NCI-H446 treated with DMSO at 0.1 percent for 48 hours (cell line): ENCODE measurements at places on chromosomes 4 and X.

DNA sequence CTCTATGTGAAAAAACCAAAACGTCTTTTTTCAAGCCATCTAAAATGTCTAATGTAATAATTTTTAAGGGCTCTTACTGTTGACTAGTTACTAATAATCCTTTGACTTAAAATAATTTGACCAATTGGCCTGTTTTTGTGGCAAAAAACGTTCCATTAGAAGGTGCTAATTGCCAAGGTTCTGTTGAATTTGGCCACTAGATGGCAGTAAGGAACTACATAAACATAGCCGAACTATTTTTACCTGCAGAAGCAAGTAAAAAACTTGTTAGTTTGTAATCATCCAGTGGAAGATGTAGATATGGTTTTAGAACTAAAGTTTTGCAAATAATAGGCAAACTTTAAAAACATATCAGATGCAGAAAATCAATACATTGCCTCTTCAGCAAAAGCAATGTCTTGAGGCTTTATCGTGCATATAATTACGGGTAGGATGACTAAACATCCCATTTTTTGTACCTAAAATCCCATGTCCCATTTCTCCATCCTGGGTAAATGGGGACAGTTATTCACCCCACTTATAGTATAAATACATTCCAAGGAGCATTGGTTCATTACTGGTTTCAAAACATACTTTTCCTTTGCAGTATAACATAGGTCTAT, 57.6 kb downstream of the PROM1 start:
- no peak for DNase-seq

- DNase-seq = peak; percentile 16
These were observed 302.7 kb downstream of the GPM6A start for GRCh38 chr4:175509320-175509719.

DNA sequence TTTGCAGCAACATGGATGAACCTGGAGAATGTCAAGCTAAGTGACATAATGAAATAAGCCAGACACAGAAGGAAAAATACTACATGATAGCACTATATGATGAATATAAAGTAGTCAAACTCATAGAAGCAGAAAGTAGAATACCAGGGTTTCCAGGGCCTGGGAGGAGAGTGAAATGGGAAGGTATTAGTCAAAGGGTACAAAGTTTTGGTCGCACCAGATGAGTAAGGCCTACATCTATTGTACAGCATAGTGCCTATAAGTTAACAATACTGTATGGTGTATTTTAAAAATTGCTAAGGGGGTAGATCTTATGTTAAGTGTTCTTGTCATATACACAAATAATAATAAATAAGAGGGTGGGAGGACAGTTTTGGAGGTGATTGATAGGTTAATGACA, 41.5 kb downstream of the ENOX2 start:
- DNase-seq = no peak

- DNase-seq = no peak
These were observed 205.7 kb downstream of the AR start for GRCh38 chrX:67749536-67749935.

DNA sequence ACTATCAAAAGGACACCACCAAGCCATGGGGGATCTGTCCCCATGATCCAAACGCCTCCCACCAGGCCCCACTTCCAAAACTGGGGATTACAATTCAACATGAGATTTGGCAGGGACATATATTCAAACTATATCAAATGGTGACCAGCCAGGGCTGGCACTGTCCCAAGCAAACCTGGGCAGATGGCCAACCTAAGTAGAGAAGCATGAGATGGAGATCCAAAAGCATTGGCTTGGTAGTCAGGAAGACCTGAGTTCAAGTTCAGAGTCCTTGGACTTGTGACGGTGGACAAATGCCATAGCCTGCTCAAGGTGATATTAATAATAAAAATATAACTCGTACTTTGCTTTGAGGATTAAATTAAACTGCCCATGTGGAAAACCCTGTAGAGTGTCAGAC, 79.2 kb upstream of the HS3ST1 start:
- no peak for DNase-seq

DNA sequence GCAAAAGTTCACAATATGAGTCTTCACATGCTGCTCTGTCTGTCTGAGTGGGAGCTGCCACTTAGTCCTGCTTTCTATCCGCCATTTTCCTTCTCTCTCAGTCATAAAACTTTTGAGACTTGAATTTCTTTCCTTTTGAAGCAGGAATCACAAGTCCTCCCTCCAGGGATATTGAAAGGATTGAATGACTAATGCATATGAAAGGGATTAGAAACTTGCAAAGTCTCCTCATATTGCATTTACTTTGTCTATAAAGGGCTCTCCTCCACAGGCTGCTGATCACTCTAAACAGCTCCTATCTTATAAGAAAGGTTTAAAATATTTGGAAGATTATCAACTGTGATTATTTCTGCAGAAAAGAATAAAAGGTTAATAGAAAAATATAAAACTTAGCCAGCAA, 879.1 kb downstream of the ARAP2 start:
- DNase-seq = no peak

- no peak for DNase-seq
These were observed 89.7 kb downstream of the GEMIN8 start for GRCh38 chrX:13939741-13940597.

DNA sequence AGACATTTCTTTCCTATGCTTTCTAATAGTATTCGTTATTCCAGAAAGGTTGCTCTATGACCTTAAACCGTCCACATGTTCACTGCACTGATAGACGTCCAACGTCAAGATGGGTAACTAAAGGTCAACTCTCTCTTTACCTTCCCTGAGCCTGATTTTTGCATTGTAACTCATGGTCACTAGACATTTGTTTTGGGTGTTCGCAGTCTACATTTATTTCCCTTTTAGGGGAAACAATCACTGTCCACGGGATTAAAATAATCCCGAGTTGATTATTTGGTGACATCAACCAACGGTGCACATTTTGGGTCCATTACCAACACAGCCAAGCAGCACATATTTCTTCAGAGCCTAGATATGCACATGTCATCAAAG, 540 bp upstream of the HADH start:
- no peak for DNase-seq

DNA sequence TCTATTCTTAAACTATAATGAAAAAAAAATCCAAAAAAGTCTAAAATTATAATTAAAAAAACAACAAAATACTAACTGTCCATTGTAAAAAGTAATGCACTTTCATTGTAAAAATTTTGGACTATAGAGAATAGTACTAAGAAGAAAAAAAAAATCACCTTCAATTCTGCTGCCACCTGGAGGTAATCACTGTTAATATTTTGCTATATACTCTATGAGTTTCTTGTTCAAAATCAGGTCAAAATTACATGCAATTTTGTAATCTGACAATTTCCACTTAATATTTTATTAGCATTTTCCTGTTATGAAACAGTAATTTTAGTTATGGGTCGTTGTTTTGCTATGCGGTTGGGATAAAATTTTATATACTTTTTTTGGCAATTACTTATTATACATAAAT, 62.0 kb downstream of the HTT start:
- DNase-seq = no peak

DNA sequence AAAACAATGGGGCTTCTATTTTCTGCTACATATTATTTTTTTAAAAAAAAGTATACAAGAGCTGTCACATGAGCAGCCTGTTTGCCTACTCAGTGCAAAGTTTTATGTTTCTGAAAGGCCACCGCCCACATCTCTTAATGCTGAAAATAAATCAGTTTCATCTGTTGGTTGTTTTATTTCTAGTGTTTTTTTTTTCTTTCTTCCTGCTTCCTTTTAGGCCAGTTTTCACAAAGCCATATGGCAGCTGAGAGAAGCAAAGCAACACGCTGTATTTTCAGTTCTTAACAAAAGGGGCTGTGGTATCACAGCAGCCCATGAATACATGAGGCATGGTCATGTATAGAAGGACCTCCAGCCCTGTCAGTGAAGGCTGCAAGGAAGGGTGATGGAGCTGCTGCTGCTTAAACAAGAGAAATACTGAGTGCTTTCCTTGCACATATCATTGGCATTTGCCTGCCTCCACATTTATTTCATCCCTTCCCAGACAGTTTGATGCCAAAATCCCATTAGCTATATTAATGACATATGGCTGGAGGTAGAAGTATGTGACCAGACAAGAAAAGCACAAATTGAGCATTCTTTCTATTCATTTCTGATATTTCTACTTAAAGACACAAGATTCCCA, 172.5 kb downstream of the PCDH18 start:
- peak; percentile 57 for DNase-seq

DNA sequence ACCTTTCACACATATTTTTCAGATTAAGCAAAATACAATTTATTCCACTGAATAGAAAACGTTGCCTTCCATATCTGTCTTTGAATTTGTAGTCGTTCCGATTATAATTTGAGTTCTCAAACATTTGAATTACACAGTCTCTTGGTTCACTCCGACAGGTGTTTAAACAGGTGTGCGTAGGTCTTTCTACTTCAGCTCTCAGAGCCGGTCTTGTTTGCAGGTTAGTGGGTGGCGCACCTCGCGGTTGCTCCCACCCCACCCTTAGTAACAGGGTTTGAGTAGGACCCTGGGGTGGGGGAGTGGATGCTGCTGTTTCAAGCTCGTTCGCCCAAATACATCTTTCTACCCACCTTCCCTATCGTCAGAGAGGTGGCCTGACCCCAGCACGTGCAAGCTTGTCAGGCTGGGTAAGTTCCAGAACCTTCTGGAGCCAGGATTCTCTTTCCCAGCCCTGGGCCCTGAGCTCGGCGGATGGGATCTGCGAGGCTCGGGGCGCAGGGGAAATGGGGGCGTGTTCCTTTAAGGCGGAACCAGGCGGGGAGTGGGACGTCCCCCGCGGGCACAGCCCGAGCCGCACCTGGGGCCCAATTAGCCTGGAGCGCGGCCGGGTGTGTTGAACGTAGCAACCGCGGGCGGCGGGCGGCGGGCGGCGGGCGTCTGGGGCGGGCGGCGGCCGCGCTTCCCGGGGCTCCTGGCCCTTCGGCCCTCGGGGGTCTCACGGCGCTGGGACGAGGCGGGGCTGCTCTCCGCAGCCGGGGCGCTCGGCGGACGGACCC, at the start of gene FAM149A:
TSS of gene FAM149A (plus strand) at position 591 of the 776 bp plus-strand sequence.
- no peak for DNase-seq

GRCh38 chr4:126784966-126785580, 847.7 kb upstream of the INTU start:
- no peak for DNase-seq

DNA sequence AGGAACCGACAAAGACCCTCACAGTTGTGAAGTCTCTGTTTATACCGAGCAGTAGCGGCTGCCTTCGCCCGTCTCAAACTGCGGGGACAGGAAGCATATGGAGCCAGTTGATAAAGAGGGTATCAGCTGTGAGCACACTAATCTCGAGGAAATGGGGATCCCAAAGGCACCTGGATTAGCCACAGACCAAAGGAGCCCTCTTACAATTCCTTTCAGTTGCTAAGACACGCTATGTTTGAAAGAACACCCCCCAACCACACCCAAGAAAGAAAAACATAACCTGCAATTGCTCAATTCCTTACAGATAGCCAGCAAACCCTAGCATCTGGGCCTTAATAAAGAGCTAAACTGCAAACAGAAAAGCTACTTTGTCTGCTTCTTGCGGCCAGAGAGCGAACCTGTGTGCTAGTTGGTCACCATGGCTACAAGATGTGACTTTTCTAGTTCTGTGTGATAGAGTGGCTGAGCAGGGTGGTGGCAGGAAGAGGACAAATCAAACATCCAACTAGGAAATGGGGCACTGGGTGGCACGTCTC, 23.3 kb upstream of the CHRNA9 start:
- no peak for DNase-seq

DNA sequence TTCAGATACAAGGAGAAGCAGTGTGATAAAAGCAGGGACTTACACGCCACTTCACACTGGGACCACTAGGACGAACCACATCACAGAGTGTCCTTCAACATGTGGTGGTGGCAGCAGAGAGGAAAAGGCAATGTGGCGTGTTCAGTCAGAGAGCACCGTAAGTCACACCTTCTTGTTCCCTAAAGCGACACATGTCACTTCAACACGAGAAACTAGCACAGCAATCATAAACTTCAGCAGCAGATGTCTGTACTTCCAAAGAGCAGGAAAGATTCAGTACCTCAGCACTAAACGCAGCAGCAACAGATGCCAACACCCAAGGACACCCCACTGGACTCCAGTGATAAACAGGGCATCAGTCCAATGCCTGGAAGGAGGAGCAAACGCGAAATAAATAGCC, 96.7 kb downstream of the AREG start:
- DNase-seq = no peak

DNA sequence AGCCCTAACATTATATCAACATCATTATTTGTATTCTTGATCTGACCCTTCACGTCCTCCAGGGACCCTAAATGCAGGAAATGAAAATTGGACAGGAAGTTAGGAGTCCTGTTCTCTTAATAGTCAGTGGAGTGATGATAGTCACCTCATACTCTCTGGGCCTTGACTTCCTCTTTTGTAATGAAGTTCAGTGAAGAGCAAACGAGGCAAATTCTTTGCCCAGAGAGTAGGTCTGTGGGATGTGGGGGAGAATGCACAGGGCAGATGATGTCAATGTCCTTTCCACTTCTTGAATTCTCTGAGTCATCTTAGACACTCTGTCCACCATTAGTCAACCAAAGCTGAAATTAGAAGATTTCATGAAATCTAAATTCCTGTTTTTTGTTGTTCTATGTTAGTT, 17.1 kb upstream of the GPRIN3 start:
- no peak for DNase-seq

DNA sequence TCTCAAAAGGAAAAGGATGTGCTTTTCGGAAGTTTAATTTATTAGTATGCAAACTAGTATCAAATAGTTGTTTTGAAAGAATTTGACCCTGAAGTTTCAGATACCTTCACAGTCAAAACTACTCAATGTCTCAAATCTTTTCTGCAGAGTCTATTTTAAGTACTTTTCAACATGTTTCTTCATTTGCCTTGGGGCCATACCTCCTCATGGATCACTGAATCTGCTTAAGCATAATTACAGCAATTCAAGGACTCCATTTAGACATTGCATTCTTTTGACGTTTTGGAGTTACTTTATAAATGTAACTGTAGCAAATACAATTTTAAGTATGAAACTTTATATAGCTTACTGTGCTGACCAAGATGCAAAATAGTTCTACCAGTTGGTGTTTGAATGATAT, 25.5 kb downstream of the PALLD start:
- peak; percentile 14 for DNase-seq

DNA sequence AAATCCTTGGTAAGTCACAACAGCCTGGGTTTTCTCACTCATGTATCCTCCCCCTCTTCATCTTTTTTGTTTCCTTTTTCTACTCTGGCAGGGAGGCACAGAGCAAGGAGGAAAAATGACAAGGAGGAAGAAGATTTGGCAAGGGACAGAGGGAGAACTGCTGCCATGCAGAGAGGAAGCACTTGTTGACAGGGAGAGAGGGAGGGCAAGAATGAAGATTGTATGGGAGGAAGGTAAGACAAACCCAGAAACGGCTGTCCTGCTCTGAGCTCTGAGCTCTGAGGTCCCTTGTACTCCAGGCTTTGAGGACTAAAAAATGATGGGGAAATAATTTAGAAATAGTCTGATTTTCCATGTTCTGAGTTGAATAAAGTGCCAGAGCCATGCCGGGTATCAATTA, 123.9 kb downstream of the DCHS2 start:
- DNase-seq = no peak

GRCh38 chr4:77819404-77819842, 255 bp upstream of the CNOT6L start:
- no peak for DNase-seq

GRCh38 chrX:33324099-33324498, 112.8 kb upstream of the DMD start:
- DNase-seq = no peak
